ENCODE measurements at places on chromosomes 2 and 18.
A peak's percentile ranks its signal among the peaks of the same experiment; 100 is the strongest.

DNA sequence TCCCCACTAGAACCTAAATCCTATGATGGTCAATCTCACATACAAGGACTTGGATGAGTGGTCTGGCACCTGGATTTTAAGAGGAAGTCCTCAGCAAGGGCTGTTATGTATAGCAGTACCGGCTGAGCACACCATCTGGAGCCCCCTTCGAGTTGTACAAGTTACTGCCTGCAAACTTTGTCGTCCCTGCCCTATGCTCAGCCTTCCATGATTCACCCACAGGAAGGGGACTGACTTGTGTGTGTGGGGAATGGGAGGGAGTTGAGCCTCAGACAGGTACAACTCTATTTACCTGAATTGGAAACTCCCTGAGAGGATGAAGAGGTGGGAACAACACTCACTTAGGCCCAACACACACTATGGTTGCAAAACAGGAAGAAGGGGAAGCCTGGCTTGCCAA is 186.6 kb downstream of the MYO5B start:
- no peak overlapping the region for H3K27ac ChIP-seq
- DNase-seq: no peak
- no peaks in the 10 kb centered on the region for H3K36me3 ChIP-seq
- no peak overlapping the region for H3K4me3 ChIP-seq

GRCh38 chr2:207352978-207353671 is 176.6 kb upstream of the CREB1 start:
- no peaks in the 10 kb centered on the region for H3K4me1 ChIP-seq
- no peaks in the 10 kb centered on the region for H3K27me3 ChIP-seq
- no peaks in the 10 kb centered on the region for H3K36me3 ChIP-seq
- DNase-seq: no peak

- H3K27me3 ChIP-seq: peaks cover 11% of the 10 kb centered on the region
- peaks cover 19% of the 10 kb centered on the region for H3K4me1 ChIP-seq
Measured at GRCh38 chr18:21241301-21242048, 557 bp upstream of the GREB1L start.

- H3K27me3 ChIP-seq: no peaks in the 10 kb centered on the region
- no peak for DNase-seq
- H3K36me3 ChIP-seq: no peaks in the 10 kb centered on the region
- peaks cover 21% of the 10 kb centered on the region for H3K4me1 ChIP-seq
Measured at GRCh38 chr18:76460482-76460881, 34.6 kb downstream of the ZNF516 start.

- no peaks in the 10 kb centered on the region for H3K36me3 ChIP-seq
- no peak for DNase-seq
- H3K4me3 ChIP-seq: no peak overlapping the region
- H3K4me1 ChIP-seq: no peaks in the 10 kb centered on the region
- no peak overlapping the region for H3K27ac ChIP-seq
Measured at GRCh38 chr2:84631985-84632384, 115.7 kb downstream of the DNAH6 start.

GRCh38 chr2:235270956-235271355 is 222.9 kb upstream of the AGAP1 start:
- no peaks in the 10 kb centered on the region for H3K27me3 ChIP-seq
- no peak overlapping the region for H3K27ac ChIP-seq
- no peak overlapping the region for H3K4me3 ChIP-seq
- no peaks in the 10 kb centered on the region for H3K4me1 ChIP-seq

- no peak overlapping the region for H3K4me3 ChIP-seq
- peaks cover 3% of the 10 kb centered on the region for H3K27me3 ChIP-seq
- no peak for DNase-seq
- no peak overlapping the region for H3K27ac ChIP-seq
Measured at GRCh38 chr18:78510636-78511035, 469.0 kb upstream of the SALL3 start.

- DNase-seq: no peak
- no peak overlapping the region for H3K4me3 ChIP-seq
- no peaks in the 10 kb centered on the region for H3K27me3 ChIP-seq
- peaks cover 17% of the 10 kb centered on the region for H3K4me1 ChIP-seq
- no peaks in the 10 kb centered on the region for H3K36me3 ChIP-seq
Measured at GRCh38 chr2:135124924-135125886, 73.1 kb downstream of the RAB3GAP1 start.

- H3K4me1 ChIP-seq: no peaks in the 10 kb centered on the region
- no peak overlapping the region for H3K27ac ChIP-seq
- no peak overlapping the region for H3K4me3 ChIP-seq
- no peaks in the 10 kb centered on the region for H3K36me3 ChIP-seq
- DNase-seq: no peak
Measured at GRCh38 chr2:110688594-110689091, 10.8 kb upstream of the BUB1 start.

DNA sequence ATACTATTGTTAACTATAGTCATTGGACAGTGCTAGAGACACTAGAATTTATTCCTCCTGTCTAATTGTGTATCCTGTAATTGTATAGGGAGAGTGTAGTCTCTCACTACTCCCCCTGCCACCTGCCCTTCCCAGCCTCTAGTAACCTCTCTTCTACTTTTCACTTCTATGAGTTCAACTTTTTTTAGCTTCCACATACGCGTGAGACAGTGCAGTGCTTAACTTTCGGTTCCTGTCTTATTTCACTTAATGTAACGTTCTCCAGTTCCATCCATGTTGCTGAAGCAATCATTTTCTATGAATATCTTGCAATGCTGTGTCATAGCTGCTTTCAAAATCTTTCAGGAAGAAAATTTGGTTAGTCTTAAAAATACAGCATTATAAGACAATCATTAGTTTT is 22.8 kb upstream of the RUFY4 start:
- H3K4me1 ChIP-seq: no peaks in the 10 kb centered on the region
- H3K27me3 ChIP-seq: no peaks in the 10 kb centered on the region
- no peak for DNase-seq
- H3K36me3 ChIP-seq: no peaks in the 10 kb centered on the region

GRCh38 chr2:227164763-227165291 is 403 bp downstream of the COL4A3 start:
- peak; percentile 30 for DNase-seq
- peak overlapping the region; percentile 69 for H3K4me3 ChIP-seq
- H3K4me1 ChIP-seq: peaks cover 23% of the 10 kb centered on the region
- no peaks in the 10 kb centered on the region for H3K27me3 ChIP-seq

DNA sequence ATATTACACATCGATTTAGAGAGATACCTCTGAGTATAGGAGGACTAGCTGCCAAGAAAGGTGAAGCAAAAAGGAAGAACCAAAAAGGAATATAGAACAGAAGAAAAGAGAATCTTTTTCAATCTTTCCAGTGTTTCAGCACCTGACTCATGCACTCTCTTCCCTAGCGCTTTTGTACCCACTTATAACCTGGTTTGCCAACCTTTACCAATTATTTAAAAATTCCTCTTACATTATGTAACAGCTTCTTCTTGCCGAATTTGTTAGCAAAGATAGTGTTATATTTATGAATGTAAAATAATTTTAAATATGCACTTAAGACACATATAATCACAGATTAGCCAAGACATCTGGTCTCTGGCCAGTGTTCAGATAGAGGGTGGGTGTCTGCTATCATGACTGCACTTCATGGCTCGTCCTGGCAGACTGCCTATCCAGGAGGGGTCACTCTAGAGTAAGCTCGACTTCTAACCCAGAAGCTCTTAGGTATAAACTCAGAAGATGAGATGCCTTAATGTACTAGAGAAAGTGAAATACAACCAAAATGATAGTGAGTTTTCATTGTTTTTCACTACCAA is 122.9 kb downstream of the ATAD2B start:
- no peaks in the 10 kb centered on the region for H3K36me3 ChIP-seq
- no peaks in the 10 kb centered on the region for H3K27me3 ChIP-seq
- peak; percentile 38 for DNase-seq

- H3K27ac ChIP-seq: no peak overlapping the region
- H3K27me3 ChIP-seq: no peaks in the 10 kb centered on the region
- DNase-seq: no peak
- no peak overlapping the region for H3K4me3 ChIP-seq
- H3K4me1 ChIP-seq: peaks cover under 1% of the 10 kb centered on the region
- H3K36me3 ChIP-seq: no peaks in the 10 kb centered on the region
Measured at GRCh38 chr18:7721532-7721931, 154.4 kb downstream of the PTPRM start.

DNA sequence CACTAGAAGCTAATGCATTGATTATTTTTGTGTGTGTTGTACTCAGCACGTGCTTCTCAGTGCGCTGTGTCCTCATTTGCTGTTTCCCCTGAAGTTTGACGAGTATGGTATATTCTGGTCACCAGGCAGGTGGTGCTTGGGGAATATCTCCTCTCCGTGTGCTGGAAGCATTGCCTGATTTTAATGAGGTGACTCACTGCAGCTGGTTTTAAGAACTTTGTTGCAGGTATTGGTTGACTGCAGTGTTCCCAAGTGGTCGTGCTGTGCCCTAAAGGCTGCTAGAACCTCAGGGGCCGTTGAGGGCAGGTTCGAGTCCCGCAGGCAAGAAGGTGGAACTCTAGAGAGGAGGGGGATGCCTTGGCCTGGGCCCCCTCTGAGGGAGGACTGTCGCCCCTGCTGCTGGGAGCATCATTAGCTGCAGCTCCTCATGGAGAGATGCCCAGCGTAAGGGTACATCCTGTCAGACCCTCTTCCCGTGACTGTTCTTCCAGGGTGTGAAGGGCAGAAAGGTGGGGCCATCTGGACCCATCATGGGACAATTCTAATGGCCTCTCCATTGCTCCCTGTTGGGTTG is 82.6 kb downstream of the AGAP1 start:
- no peaks in the 10 kb centered on the region for H3K36me3 ChIP-seq
- no peak overlapping the region for H3K4me3 ChIP-seq
- DNase-seq: no peak
- H3K27ac ChIP-seq: no peak overlapping the region
- H3K4me1 ChIP-seq: peaks cover 19% of the 10 kb centered on the region

DNA sequence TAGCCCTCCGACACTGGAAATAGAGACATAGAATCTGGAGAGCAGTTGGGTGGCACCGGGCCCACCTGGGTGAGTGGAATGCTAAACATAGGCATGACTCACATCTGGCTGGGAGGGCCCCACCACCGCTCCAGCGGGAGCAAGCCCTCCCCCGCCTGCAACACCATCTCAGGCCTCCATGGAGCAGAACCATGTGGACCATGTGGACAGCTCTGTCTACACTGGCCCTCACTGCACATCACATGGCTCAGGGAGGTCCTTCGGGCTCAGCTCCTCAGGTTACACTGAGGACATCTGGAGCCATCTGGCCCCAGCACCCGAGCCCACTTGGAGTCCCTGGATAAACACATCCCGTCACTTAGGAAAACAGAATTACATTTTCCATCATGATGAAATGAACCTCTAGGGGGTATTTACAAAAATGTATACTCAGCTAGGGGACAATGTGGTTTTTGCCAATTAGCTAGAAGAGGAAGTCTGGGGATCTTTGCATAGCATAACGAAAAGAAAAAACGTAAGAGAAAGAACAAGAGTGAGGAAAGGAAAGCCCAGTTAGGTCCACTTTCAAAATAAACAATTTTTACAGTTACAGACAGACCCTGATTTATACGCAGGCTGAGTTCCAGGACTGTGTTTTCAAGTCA is 30.7 kb upstream of the MLPH start:
- no peaks in the 10 kb centered on the region for H3K4me1 ChIP-seq
- DNase-seq: no peak
- no peak overlapping the region for H3K27ac ChIP-seq
- H3K4me3 ChIP-seq: no peak overlapping the region

GRCh38 chr2:88852753-88853402 is 161.4 kb downstream of the RPIA start:
- no peak overlapping the region for H3K27ac ChIP-seq
- DNase-seq: no peak
- peaks cover under 1% of the 10 kb centered on the region for H3K4me1 ChIP-seq
- H3K4me3 ChIP-seq: no peak overlapping the region
- no peaks in the 10 kb centered on the region for H3K36me3 ChIP-seq

GRCh38 chr2:197804758-197805714 is 643 bp downstream of the PLCL1 start:
- DNase-seq: peak; percentile 19
- no peaks in the 10 kb centered on the region for H3K36me3 ChIP-seq
- no peaks in the 10 kb centered on the region for H3K27me3 ChIP-seq
- peaks cover 19% of the 10 kb centered on the region for H3K4me1 ChIP-seq
- H3K4me3 ChIP-seq: peak overlapping the region; percentile 34

DNA sequence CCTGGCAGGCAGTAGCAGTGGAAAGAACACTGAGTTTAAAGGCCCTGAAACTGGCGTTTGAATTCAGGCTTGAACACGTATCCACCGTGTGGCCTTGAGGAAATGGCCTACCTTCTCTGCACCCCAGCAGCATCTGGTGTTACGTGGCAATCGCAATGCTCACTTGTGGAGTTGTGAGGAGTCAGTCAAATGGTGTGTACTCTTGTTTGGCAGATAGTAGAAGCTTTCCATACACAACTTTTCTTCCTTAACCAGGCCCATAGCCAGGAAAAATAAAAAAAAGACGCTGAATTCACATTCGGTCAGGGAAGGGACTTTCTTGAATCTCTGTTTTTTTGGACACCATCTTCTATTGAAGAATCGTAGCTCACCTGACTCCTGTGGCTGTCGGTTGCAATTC is 1101.5 kb upstream of the KLHL29 start:
- no peaks in the 10 kb centered on the region for H3K36me3 ChIP-seq
- no peak overlapping the region for H3K4me3 ChIP-seq
- no peak overlapping the region for H3K27ac ChIP-seq
- no peak for DNase-seq
- H3K27me3 ChIP-seq: no peaks in the 10 kb centered on the region

- H3K27me3 ChIP-seq: no peaks in the 10 kb centered on the region
- DNase-seq: no peak
- no peaks in the 10 kb centered on the region for H3K36me3 ChIP-seq
- H3K27ac ChIP-seq: no peak overlapping the region
- no peak overlapping the region for H3K4me3 ChIP-seq
Measured at GRCh38 chr18:74277296-74277695, 14.5 kb downstream of the CYB5A start.

DNA sequence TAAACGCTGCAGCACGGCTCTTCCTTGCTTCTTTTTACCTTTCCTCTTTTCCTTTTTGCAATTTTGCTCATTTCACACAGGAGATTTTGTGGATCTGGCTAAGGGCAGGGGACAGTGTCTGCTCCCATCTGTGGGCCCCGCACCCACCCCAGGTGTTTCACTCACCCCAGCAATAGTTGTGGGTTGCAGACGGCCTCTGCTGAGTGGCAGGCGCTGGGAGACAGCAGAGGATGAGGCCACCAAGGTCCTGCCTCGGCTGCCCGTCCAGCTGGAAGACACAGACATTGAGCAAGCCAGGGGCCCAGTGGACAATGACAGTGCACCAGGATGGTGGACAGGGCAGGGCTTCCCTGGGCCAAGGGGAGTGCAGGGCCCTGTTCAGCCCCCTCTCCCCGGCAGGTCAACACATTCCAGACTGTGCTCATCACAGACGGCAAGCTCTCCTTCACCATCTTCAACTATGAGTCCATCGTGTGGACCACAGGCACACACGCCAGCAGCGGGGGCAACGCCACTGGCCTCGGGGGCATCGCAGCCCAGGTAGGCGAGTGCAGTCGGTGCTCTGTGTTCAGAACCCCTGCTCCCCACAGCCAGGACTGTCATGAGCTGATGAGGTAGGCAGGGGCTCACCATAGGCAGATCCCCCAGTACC is 35.0 kb downstream of the SNED1 start:
- no peak overlapping the region for H3K27ac ChIP-seq
- peaks cover 10% of the 10 kb centered on the region for H3K4me1 ChIP-seq
- DNase-seq: no peak
- no peak overlapping the region for H3K4me3 ChIP-seq
- no peaks in the 10 kb centered on the region for H3K27me3 ChIP-seq
